Activated CD4-positive, alpha-beta memory T cell treated with anti-CD3 and anti-CD28 coated beads for 36 hours (primary cell): ENCODE measurements at places on chromosomes 7 and 10. TPM values are rescaled to one million over a fixed set of nuclear protein-coding genes. Genes with fewer than 3 reads are reported as not detected.

Gene AGFG2
- 62.5 TPM for total RNA-seq

DNA sequence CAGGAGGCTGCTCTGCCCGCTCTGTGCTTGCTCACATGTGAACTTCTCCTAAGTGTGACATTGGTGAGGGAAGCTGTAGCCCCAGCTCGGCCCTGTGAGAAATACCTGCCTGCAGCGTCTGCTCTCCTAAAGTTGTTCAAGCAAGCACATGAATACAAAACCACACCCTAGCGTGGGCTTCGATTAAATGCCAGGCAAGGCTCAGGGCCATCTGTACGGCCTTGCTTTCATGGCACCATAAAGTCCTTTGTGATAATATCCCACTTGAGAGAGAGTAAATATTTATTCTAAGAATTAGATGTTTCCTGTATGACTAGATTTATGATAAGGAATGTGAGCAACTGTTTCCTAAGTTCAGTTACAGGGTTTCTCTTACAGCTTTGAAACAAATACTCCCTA is 262.8 kb upstream of the KLF14 start:
- H3K27ac ChIP-seq, result peak overlapping the region; percentile 94
- peaks cover 90% of the 10 kb centered on the region for H3K4me1 ChIP-seq
- H3K27me3 ChIP-seq, result no peaks in the 10 kb centered on the region
- DNase-seq, result peak; percentile 73

DNA sequence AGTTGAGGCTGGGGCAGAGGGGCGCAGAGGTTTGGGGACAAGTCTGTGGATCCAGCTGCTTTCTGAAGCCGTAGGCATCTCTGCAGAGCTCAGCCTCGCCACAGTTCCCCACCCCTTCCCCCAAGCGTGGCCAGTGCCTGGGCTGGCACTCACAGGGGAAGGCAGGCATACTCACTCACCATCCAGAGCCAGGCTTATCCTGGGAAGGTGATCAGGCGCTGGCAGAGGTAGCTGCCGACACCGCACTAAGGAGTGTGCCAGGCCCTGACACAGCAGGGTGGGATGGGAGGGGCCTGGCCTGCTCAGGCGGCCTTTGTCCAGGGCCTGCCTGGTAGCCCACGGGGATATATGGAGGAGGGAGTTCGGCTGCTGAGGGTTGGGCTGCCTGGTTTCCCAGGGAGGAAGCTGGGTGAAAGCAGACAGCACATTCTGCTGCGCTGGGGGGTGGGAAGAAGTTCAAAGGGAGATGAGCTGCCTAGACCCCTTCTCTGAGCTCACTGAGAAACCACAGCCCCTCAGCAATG is 15.9 kb downstream of the VSIR start:
- DNase-seq, result no peak
- no peaks in the 10 kb centered on the region for H3K27me3 ChIP-seq
- peak overlapping the region; percentile 95 for H3K27ac ChIP-seq
- peaks cover 94% of the 10 kb centered on the region for H3K4me1 ChIP-seq
- H3K36me3 ChIP-seq, result peaks cover 54% of the 10 kb centered on the region
- H3K4me3 ChIP-seq, result peak overlapping the region; percentile 63

- no peak overlapping the region for H3K27ac ChIP-seq
- peaks cover under 1% of the 10 kb centered on the region for H3K27me3 ChIP-seq
- no peak overlapping the region for H3K4me3 ChIP-seq
- H3K4me1 ChIP-seq, result peaks cover 10% of the 10 kb centered on the region
- DNase-seq, result no peak
Observed at GRCh38 chr7:139909379-139910050, 80.5 kb downstream of the TBXAS1 start.

Gene FEZF1
- not detected for total RNA-seq

Gene AOC1
- not detected for total RNA-seq

DNA sequence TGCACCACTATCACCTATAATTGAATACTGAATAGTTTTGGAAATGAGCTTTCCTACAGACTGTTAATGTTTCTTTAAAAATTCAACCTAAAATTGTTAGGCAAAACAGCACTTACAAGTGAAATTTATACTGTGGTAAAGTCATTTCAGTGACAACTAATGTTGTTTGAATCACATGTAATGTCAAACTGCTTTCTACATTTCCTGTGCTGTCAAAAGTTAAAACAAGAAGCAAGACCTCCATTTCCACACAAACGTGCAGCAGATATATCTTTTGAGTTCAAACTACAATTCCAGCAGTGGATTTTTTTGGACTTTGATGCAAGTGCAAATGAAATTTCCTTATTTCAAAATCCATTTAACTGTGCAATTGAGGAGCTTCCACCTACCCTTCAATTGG is 199.8 kb downstream of the RNLS start:
- DNase-seq, result no peak
- no peak overlapping the region for H3K4me3 ChIP-seq
- no peaks in the 10 kb centered on the region for H3K27me3 ChIP-seq
- H3K4me1 ChIP-seq, result peaks cover 13% of the 10 kb centered on the region

Gene GPR26
- total RNA-seq, result not detected

DNA sequence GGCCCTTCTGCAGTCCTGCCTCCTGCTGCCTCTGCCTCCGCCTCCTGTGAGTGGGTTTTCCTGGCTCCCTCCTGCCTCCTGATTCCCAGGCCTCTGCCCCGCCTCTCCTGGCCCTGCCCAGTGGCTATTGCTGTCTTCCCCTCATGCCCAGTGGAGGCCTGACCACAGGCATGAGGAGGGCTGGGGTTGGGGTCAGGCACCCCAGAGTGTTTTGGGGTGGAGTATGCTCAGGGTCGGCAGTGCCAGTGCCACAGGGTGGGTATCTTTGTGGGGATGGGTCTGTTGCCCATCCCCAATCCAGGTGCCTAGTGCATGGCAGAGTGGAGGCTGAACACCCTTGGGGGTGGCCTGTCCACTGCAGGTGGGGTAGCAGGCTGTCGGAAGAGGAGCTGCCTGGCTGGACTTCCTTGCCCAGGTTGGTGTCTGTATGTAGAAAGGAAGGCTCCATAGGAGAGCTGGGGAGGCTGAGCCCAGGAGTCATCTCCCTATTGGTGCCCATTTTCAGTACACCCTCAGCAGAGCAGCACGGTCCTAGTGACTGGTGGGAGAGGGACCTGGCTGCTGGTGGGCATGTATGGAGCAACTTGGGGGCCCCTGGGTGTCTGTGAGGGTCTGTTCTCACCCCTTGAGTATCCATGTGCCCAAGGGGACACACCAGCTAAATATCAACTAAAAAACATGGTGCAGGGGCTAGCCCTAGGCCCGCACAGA is 62.2 kb downstream of the ARHGAP22 start:
- DNase-seq, result no peak
- H3K27ac ChIP-seq, result no peak overlapping the region
- no peak overlapping the region for H3K4me3 ChIP-seq
- no peaks in the 10 kb centered on the region for H3K4me1 ChIP-seq
- H3K27me3 ChIP-seq, result no peaks in the 10 kb centered on the region
- H3K36me3 ChIP-seq, result no peaks in the 10 kb centered on the region

GRCh38 chr7:87380905-87381304 is 35.4 kb downstream of the CROT start:
- no peak overlapping the region for H3K27ac ChIP-seq
- H3K36me3 ChIP-seq, result peaks cover 30% of the 10 kb centered on the region
- no peaks in the 10 kb centered on the region for H3K27me3 ChIP-seq

- peaks cover 45% of the 10 kb centered on the region for H3K4me1 ChIP-seq
- H3K36me3 ChIP-seq, result peaks cover 26% of the 10 kb centered on the region
- no peak overlapping the region for H3K27ac ChIP-seq
- H3K27me3 ChIP-seq, result no peaks in the 10 kb centered on the region
- no peak overlapping the region for H3K4me3 ChIP-seq
Observed at GRCh38 chr7:104951546-104951945, 62.5 kb upstream of the KMT2E start.

Gene PHKG1
- total RNA-seq, result 3.0 TPM

GRCh38 chr7:24732646-24733413 is 24.4 kb downstream of the GSDME start:
- H3K4me1 ChIP-seq, result peaks cover 19% of the 10 kb centered on the region
- H3K27me3 ChIP-seq, result peaks cover 25% of the 10 kb centered on the region
- H3K4me3 ChIP-seq, result no peak overlapping the region
- H3K27ac ChIP-seq, result no peak overlapping the region
- peak; percentile 35 for DNase-seq

Gene IL2RA
- total RNA-seq, result 961 TPM

- no peak overlapping the region for H3K27ac ChIP-seq
- no peak overlapping the region for H3K4me3 ChIP-seq
- peaks cover 1% of the 10 kb centered on the region for H3K27me3 ChIP-seq
- no peaks in the 10 kb centered on the region for H3K4me1 ChIP-seq
Observed at GRCh38 chr7:40305229-40305628, 170.4 kb downstream of the SUGCT start.
